NCI-H446 treated with DMSO at 0.1 percent for 48 hours (cell line): ENCODE measurements at places on chromosomes 1 and 21.

- peak; percentile 63 for DNase-seq
Measured at GRCh38 chr1:242641461-242641860, 117.0 kb upstream of the PLD5 start.

DNA sequence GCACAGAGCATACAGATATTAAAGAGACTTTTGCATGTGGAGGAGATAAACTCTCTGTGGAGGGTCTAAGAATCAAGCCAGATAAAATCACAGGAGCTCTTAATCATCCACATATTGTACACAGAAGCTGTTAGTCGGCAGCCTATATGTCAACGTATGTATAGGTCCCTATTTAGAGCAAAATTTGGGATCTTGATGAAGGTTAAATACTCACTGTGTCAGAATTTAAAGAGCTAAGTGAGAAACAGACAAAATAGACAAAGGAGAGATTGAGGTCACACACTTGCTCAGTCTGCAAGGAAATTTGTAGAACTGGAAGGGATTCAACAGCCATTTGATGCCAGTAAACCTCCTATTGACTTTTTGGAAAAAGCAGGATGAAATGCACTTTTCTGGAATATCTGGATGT is 4.1 kb upstream of the IRF2BP2 start:
- peak; percentile 45 for DNase-seq

DNA sequence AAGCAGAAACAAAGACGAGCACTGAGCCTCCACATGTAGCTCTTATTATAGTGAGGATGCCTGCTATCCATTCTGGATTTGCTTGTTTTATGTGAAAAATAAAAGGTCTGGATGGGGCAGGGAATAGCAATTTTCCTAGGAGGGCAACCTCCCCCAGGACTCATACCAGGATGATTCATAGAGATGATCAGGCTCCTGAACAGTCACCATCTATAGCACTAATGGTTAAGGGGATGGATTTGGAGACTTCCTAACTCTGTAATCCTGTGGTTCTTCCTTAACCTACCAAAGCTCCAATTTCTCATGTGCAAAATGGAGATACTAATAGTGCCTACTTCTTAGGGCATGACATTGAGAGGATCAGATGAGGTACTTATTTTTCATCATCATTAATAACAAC is 34.5 kb upstream of the CD58 start:
- no peak for DNase-seq

GRCh38 chr1:48563021-48563420 is 91.0 kb upstream of the SPATA6 start:
- no peak for DNase-seq

DNA sequence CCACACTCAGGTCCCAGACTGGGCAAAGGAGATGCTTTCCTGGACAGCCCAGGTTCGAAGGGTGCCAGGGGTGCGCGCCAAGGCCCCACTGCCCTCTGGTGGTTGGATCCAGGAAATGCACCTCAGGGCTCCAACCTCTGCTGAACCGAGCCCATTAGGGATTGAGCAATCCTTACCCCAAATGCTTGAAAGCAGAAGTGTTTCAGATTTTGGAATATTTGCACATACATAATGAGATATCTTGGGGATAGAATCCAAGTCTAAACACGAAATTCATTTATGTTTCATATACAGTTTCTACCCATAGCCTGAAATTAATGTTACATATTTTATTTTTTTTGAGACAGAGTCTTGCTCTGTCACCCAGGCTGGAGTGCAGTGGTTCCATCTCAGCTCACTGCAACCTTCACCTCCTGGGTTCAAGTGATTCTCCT is 57.4 kb downstream of the SLC9A1 start:
- peak; percentile 19 for DNase-seq

DNA sequence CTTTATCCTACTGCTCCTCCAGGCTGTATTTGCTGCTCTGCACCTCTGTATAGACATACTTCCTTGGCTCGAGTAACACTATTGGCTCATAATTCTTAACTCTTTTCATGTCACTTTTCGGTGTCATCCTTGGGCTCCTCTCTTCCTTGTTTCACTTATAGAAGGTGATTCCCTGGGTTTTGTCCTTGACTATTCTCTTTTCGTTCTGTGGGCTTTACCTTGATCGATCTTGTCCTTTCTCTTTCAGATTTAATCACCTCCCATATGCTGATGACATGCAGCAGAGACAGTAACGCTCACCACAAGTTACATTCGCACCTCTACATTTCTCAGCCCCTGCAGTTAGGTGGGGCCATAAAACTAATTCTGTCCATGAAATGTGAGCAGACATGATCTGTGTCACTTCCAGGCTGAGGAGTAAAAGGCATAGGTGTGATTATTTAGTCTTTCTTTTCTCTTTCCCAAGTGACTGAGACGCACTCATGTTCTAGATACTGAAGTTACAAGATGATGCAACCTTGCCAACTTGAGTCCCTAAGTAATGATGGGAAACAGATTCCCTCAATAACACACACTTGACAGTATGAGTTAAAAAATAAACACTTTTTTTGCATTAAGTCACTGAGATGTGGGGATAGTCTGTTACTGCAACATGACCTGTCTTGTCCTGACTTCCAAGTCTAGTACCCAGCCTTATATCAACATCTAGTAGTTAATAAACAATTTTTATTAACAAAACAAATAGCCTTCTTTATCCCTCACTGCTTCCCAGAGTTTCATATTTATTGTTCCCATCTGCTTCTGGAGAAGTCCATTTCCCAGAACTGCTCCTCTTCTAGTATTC is 49.9 kb upstream of the HAO2 start:
- DNase-seq, result no peak

DNA sequence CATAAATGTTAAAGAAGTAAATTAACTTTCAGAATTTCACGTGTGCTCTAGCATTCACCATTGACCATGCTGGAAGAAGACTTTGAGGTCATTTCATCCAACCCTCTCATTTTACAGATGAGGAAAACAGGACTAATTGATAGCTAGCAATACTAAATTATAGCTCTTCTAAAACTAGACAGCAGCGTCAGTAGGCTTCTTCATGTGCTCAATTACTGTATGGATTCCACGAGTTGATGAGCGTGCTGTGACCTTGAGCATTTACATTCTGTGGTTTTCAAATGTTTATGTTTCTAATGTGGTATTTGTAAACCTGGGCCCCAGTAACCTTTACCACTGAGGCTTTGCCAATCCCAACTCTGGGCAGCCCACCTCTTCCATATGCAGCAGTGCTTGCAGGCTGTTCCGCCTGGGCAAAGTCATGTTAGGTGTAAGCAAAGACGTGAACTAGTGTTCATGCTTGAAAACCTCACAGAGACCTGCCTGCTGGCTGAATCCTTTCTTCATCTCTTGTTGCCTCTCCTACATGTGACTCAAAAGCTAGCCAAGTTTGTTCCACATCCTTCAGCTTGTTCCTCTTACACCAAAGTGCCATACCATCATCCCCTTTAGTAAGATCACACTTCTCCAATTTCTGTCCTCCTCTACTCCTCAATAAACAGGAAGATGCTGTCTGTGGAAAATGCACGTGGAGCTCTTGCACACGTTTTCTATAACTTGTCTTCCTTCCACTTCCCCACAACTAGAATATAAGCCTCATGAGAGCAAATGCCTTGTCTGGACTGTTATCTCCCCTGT is 17.2 kb downstream of the KCNJ15 start:
- no peak for DNase-seq

- no peak for DNase-seq
Measured at GRCh38 chr1:104468282-104468681, 718.6 kb downstream of the AMY1C start.

DNA sequence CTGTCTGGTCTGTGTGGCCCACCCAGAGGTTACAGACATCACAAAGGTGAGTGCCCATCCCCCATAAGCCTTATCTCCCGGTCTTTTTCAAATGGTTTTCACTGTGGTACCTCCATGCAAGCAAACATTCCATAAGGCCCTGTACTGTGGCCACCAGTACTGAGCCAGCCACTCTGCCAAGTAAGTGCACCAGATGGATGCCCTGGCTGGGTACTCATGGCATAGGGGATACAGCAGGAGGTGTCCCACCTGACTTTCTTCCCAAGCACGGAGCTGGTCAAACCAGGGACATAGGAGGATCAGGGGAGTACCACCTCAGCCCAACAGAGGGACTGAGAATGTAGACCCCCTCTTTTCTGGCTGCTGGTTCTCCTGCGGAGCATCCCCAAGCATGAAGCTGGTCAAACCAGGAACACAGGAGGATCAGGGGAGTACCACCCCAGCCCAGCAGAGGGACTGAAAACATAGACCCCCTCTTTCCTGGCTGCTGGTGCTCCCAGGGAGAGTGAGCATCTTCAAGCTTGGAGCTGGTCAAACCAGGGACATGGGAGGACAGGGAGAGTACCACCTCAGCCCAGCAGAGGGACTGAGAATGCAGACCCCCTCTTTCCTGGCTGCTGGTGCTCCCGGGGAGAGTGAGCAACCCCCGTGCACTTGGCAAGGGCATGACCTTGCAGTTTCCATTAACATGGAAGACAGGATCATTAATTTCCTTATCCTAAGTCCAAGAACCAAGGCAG is 81.8 kb upstream of the KLHDC7A start:
- no peak for DNase-seq

- DNase-seq, result no peak
Measured at GRCh38 chr1:47584249-47584648, 146.4 kb downstream of the FOXD2 start.
